Stimulated activated CD4-positive, alpha-beta T cell treated with anti-CD3 and anti-CD28 coated beads, Interleukin-1b, Interleukin-23, amount 100 ng/mL, for 1 hour (primary cell): ENCODE measurements at places on chromosomes 5 and 9.

GRCh38 chr9:5834214-5834613 lies 1.3 kb upstream of the ERMP1 start:
- DNase-seq, result no peak

GRCh38 chr9:127706836-127707241 lies at the start of gene CFAP157:
TSS of gene CFAP157 (plus strand) at chr9:127706988. CDS start at chr9:127707032, 44 bp downstream.
- no peak for DNase-seq

- DNase-seq, result no peak
These were observed 246.1 kb upstream of the IRX4 start for GRCh38 chr5:2128686-2129355.

GRCh38 chr5:107674655-107675054 lies 3.9 kb upstream of the EFNA5 start:
- no peak for DNase-seq

GRCh38 chr5:179209359-179210150 lies 135.7 kb downstream of the ADAMTS2 start:
- DNase-seq, result no peak

GRCh38 chr5:169875091-169875728 lies 105.1 kb downstream of the INSYN2B start:
- DNase-seq, result no peak

- no peak for DNase-seq
These were observed 47.3 kb upstream of the CEP78 start for GRCh38 chr9:78188594-78188993.

- no peak for DNase-seq
These were observed 19.0 kb downstream of the DYNC2I2 start for GRCh38 chr9:128637656-128638055.
